ENCODE measurements at places on chromosomes 3 and 15.

GRCh38 chr15:62545467-62546227 lies 380.6 kb upstream of the C2CD4B start:
- DNase-seq, result no peak

GRCh38 chr15:81282606-81282895 lies 41.4 kb downstream of the STARD5 start:
- DNase-seq, result no peak

DNA sequence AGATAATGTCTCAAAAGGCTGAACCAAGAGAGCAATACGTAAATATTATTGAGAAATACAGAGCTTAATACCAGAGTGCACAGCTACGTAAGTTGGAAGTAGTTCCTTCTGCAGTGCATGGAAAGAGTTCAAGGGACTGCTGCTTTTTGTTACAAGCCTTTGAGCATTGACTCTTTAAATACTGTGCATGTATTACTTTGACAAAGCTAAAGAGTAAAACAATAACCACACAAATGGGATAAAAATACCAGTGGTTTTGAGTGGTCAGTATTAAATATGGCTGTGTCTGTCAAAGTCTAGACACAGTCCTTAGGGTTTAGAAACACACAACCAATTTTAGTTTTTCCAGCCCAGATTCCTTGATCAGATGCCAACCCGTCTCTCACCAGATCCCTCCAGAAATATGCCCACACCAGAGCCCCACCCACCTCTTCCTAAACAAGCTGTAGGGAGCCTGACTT lies 62.1 kb downstream of the SSR3 start:
- DNase-seq, result no peak

- no peak for DNase-seq
These were observed 44.1 kb downstream of the CTXND1 start for GRCh38 chr15:80207887-80208286.

- DNase-seq, result no peak
These were observed 16.1 kb upstream of the LYSMD4 start for GRCh38 chr15:99749386-99749785.

DNA sequence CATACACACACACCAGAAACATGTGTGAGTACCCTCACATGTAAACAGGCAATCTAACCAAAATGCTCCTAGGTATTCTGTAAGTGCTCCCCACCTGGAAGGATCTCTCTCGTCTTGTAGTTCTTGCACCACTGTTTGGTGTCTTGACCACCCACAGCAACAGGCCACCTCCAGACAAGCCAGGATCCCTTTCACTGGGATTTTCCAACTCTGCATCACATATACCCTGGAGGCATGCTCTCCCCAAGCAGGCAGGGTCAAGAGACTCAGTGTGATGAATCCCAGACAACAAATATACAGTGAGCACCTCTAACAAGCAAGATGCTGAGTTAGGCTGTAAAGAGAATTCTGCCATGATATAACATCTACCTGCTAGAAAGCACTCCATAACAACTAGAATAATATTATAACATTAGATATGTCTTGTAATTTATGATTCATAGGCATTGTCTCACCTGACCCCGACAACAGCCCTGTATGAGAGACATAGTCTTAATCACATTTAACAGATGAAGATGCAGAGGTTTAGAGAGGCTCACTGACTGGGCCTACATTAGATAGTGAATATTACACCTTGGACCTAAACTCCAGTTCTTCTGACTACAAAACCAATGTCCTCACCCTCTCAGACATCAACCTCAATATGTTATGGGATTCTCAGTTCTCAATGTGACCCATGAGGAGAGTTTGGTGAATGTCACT lies 76.5 kb upstream of the BCL6 start:
- no peak for DNase-seq

- no peak for DNase-seq
These were observed 20.6 kb downstream of the CLRN1 start for GRCh38 chr3:150951923-150952322.

All from T-helper 22 cell (primary cell).